ENCODE measurements at places on chromosomes 13 and 19.
A peak's percentile ranks its signal among the peaks of the same experiment; 100 is the strongest.

DNA sequence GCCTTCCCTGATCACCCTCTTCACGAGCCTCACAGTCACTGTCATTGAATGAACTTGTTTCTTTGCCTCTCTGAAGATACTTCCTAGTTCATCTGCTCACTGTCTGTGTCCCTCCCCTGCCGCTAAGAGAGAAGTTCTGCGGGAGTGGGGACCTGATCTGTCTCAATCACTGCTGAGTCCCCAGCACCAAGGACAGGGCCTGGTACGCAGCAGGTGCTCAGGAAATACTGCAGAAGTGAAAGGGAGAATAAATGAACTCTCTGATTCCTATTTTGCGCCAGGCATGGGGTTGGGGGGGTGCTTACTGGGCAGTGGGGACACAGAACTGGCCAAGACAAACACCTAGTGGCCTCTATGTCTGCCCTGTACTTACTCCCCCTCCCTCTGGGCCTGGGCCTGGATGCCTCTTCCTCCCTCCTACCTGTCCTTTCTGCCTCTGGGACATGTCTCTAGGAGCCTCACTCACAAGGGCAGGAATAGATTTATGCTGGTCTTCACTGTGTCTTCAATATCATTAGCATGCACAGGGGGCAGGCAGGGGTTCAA, 17.5 kb downstream of the FCGBP start:
- DNase-seq: no peak

GRCh38 chr13:111429064-111429558, 108.7 kb downstream of the TEX29 start:
- DNase-seq: no peak

DNA sequence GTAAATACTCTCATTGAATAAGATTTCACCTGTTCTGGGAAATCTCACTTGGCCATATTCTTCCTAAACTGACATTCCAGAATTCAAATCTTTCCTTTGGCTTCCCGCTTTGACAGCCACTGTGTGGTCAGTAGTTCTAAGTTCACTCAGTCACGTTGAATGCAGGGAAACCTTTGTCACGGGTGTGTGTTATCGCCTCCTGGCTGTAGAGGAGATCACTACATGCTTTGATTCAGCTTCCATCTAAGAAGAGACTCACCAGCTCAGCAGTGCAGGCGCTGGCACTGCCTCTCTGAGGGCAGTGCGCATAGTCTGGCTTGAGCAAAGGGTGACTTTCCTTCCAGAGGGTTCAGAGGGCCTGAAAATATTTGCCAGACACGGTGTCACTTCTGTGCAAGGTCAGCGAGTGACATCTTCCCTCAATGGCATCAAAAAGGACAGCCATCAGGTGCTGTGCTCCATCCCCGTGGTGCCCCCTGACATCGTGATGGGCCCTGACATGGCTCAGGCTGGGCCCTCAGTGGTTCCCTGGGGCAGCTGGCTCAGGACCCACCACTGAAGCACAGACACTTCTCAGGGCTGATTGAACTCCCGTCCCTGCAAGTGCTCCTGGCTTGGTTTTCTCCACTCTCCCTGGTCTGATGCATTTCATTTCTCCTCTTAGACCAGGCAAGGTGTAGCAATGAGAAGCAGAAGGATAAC, 635.4 kb upstream of the ARGLU1 start:
- no peak for DNase-seq

DNA sequence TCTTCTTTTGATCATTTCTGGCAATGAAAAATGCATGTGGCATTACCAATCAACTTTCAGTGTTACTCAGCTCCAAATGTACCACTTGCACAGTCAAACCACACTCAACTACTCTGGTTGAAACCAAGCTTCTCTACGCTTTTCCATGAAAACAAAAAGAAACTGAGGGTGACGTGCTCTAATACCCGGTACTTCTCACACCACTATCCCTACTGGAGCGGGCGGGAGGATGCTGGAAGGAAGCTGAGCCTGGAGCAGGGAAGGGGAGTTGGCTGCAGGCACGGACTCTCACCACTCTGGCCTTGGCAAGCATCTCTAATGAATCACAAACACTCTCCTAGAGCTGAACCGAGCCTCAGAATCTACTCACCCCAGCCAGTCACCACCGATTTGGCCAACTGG, 48.2 kb downstream of the STK24 start:
- DNase-seq: no peak

GRCh38 chr19:493391-494170, 2.7 kb upstream of the MADCAM1 start:
- DNase-seq: no peak

DNA sequence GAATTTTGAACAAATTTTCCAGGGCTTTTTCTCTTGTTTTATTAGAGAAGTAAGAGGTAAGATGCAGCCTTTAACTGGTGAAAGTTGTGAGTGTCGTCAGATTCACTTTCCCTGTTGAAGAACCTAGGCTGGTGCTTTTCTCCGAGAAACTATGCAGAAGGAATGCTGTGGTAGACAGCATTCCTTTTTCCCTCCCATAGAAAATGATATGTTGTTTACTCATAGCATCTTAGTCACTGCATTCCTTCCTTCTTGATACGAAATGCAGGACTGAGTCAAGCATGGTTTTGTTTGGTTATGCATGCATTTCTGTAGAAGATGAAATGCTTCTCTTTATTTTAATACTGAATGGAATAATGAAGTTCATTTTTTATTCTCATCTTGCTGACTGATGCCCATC, 3.4 kb downstream of the ITGBL1 start:
- no peak for DNase-seq

GRCh38 chr13:27728271-27728670, 64.0 kb upstream of the GSX1 start:
- no peak for DNase-seq

DNA sequence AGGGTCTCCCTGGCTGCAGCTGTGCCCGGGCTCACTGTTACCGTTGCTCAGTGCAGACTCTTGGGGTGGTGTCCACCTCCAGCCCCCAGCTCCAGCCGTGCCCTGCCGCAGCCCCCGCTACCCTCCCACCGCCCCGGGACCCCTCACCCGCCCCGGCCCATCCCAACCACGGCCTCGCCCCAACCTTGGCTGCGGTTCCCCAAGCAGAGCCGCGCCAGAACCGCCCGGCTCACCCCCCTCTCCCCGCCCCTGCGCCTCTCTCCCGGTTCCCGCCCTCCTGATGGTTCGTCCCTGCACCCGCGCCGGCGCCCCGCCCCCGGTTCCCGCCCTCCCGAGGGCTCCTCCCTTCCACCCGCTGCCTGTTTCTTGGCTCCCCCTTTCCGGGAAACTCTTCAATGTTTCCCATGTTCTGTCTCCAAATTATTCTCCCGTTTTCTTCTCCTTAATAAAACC, 40.3 kb downstream of the ANKRD10 start:
- no peak for DNase-seq

- DNase-seq: no peak
Measured at GRCh38 chr13:29859971-29860370, 9.6 kb upstream of the UBL3 start.

GRCh38 chr19:13162724-13163608, 12.8 kb downstream of the IER2 start:
- DNase-seq: peak; percentile 78

DNA sequence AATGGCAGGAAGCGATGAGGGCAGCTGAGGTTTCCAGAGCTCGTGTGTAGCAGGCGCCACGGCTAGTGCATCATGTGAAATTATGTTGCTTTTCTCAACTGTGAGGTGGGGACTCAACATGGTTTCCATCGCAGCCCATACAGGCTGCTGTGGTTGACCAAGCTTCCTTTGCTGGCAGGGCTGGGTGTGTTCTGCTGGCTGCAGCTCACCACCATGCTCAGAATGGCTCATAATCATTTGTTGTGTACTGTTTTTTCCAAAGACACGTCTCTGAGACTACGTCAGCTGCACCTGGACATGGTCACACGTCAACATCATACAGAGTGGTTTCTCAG, 16.1 kb upstream of the RASA3 start:
- peak; percentile 79 for DNase-seq

- no peak for DNase-seq
Measured at GRCh38 chr13:51549593-51549992, 34.7 kb upstream of the WDFY2 start.

- no peak for DNase-seq
Measured at GRCh38 chr13:109652531-109652930, 133.9 kb downstream of the IRS2 start.

DNA sequence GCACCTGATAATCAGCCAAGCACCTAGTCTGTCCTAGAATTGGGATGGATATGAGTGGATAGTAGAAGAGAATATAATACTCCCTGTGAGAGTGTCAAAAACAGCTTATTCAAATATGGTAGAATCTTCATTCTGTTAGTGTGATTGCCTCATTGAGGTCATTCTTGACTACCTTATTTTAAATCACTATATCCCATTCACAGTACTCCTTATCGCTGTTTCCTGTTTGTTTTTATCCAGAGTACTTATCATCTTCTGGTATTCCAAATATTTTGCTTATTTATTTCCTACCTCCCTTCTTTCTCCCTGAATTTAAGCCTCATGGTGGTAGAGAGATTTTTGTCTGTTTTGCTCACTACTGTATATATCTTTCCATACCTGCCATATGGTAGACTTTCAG, 9.9 kb downstream of the NDFIP2 start:
- no peak for DNase-seq

- no peak for DNase-seq
Measured at GRCh38 chr13:60137911-60138560, 25.7 kb downstream of the DIAPH3 start.

GRCh38 chr19:44782729-44783128, 5.0 kb downstream of the CBLC start:
- no peak for DNase-seq

DNA sequence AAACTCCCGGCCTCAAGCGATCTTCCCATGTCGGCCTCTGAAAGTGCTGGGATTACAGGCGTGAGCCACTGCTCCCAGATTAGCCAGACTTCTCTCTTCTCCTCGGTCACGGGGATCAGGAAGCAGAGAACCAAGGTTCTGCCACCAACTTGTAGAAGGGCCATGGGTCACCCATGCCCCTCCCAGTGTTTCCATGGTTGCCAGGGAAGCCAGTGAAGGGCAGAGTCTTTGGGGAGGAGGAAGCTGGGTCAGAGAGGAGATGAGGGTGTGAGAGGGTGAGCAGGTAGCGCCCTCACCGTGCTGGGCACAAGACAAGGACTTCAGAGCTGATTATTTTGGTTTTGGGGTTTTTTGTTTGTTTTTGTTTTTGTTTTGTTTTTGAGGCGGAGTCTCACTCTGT, 77.1 kb downstream of the GNG7 start:
- no peak for DNase-seq

- DNase-seq: no peak
Measured at GRCh38 chr19:14015524-14016035, 9.5 kb upstream of the RFX1 start.

GRCh38 chr13:45630791-45631190, 15.3 kb upstream of the ERICH6B start:
- DNase-seq: no peak

DNA sequence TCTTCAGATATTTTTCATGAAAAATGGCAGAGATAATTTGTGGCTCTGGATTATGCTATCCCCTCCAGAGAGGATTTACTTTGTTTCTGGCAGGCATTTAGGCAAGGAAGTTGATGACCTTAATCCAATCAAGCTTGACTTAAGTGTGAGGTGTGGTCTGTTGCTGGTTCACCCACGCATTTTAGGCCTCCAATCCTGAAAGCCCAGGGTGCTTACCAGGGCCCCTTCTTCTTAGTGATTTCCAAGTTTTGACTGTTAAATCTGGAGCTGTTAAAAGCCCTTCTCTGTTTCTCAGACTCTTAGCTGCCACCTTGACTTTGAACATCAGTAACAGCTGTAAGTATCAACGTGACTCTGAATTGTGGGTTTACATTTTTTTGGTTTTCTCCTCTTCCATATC, 161.8 kb downstream of the DNAJC15 start:
- DNase-seq: no peak

- DNase-seq: no peak
Measured at GRCh38 chr13:108005231-108005630, 210.1 kb downstream of the LIG4 start.

GRCh38 chr13:39159393-39159792, 121.1 kb downstream of the NHLRC3 start:
- DNase-seq: no peak

DNA sequence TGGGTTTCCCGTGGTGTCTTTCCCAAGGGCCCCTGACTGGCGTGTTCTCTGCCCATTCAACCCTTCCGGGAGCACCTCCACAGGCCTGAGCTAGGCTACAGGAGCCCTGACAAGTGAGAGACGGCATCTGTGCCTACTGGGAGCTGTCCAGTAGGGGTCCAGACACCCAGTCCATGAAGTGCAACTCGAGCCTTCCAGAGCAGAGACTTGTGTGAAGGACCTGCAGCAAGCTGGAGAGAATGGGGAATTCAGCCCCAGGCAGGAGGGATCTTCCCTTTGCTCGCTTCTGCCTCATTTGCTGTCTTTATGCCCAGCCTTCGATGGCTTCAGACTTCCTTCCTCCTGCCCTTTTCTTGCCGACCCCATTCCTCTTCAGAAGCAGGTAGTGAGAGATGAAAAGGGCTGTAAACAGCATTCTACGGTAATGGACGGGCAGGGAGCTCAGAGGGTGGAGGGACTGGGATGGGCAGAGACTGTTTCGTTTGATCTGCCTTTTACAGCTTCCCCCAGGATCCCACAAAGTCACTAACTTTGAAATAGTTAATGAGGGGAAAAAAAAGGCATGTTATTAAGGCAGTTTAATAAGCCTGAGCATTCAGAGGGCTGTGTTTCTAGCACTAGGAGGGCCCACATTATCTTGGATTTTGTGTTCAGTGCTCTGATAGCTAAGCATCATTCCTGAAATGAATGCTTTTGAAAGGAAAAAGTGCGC, 327.6 kb downstream of the FGF9 start:
- DNase-seq: no peak

DNA sequence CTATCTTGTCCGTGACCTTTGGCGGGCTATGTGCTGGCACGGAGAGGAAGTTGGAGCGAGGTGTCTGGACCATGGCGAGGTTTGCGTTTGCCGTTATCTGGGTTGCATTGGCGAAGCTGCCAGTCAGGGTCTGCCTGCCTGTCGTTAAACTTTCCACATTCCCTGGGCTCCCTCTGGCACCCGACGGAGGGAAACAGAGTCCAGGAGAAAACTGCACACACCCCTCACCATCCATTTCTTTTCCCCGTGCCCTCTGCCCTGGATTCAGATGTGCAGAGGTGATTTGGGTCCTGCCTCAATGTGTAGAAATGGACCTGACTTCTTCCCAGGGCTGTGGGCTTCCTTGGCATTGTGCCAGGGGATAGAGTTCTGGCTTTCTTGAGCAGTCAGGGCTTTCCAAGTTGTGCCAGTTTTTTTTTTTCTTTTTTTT, 142.4 kb downstream of the URI1 start:
- DNase-seq: no peak

DNA sequence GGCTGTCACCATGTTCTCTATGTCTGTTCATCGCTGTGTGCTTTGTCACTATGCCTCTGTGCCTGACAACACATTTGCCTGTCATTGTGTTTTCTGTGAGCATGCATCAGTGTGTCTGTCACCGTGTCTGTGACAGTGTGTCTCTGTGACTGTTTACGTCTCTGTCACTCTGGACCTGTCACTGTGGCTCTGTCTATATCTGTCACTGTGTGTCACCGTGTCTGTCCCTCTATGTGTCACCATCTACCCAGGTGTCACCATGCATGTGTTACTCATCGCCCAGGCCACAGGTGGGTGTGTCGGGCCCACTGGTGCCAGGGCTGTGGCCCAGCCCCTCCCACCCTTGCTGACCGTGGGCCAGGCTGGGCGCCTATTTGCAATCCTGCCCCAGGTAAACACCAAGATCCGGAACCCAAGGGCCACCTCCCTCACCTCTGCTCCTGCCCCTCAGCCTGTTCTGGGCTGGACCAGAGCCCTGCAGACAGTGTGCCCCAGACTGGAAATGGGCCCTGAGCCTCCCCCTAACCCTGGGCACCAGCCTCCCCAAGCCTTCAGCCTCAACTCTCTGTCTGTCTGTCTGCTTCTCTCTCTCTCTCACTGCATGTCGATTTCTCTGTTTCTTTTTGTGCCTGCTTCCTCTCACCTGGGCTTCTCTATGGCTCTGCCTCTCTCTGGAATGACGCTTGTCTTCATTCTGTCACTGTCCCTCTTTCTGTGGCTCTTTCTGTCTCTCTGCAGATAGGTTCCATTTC, 7.7 kb downstream of the IRF2BP1 start:
- DNase-seq: no peak

Data from activated CD8-positive, alpha-beta memory T cell treated with anti-CD3 and anti-CD28 coated beads for 1 hour (primary cell).